ENCODE measurements at places on chromosomes 5 and 9. TPM values are rescaled to one million over a fixed set of nuclear protein-coding genes. Genes with fewer than 3 reads are reported as not detected.
A peak's percentile ranks its signal among the peaks of the same experiment; 100 is the strongest.

DNA sequence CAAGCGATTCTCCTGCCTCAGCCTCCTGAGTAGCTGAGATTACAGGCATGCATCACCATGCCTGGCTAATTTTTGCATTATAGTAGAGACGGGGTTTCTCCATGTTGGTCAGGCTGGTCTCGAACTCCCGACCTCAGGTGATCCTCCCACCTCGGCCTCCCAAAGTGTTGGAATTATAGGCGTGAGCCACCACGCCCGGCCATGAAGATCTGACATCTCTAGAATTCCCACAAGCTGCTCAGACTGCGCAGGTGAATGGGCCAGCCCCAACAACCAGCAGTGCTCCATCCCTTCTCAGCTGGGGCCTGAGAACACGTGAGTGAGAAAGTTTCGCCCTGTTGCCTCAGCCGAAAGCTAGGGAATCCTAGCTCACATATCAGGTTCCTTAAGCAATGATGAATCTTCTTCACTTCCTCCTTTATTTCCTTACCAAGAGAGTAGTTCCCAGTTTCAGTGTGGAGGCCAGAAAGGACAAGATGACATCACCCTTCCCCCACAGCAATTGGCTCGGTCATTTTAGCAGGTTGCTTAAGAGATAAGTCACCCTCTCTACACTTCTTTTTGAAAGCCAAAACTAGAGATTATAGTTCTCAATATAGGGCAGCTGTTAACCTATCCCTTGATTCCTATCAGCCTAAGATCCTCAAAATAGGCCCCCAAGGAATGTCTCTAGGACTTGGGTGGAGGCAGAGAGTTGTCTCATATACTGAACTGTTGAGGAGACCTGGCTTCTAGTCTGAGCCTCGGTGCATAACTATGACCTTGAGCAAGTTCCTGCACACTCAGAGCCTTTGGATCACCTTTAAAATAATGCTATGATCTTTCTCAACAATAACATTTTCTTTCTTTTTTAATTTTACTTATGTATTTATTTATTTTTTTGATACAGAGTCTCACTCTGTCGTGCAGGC lies 23.9 kb upstream of the PPP2CA start:
- DNase-seq, result no peak

DNA sequence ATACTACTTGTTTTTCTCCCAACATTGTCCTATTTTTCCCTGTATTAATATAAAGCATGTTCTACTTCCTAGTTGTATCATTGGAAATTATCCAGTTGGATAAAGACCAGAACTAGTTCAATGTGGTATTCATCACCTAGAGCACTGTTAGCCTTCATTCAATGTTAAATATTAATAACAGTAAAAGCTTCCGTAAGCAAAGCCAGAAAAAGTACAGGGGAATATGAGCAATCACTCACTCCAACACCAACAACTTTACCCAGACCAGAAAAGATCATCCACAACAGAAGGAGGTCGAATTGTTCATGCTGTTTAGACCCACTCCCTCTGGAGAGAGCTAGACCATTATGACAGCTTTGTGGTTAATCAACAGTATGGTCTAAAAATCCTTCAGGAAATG lies 728.4 kb downstream of the MAT2B start:
- DNase-seq, result no peak

- DNase-seq, result no peak
Observed at GRCh38 chr9:34049630-34050384, 1.1 kb upstream of the UBAP2 start.

DNA sequence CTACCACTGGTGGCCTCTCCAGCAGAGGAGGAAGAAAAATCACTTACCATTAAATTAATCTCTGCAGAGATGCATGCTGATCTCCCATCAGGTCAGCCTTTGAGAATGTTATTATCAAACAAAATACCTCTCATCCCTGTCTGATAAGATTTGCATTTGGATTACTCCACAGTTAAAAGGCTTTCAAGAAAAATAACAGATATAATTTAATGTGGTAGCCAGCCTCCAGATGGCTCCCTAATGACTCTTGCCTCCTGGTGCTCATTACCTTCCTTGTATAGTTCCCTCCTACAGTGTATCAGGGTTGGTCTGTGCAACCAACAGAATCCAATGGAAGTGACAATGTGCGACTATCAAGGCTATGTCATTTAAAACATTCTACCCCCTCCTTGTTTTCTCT lies 63.6 kb upstream of the TNPO1 start:
- no peak for DNase-seq

GRCh38 chr5:96690861-96691260 lies 28.7 kb downstream of the CAST start:
- DNase-seq, result no peak

DNA sequence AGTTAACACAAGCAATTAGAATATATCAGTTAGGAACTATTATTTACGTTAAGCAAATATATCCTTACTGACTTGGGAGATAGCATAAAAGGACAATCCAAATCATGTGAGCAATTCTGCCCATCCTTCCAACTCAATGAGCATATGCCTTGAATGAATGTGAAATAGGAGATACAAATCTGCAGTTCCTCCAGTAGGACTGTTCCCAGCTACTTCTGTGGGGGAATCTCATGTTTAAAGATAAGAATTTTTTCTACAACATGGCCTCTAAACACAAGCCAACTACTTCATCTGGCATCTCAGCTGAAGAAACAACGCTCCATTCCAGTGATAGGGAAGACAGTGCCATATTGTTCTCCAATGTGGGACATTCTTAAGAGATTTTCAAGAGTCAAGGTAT lies 110.7 kb upstream of the NIPBL start:
- no peak for DNase-seq

DNA sequence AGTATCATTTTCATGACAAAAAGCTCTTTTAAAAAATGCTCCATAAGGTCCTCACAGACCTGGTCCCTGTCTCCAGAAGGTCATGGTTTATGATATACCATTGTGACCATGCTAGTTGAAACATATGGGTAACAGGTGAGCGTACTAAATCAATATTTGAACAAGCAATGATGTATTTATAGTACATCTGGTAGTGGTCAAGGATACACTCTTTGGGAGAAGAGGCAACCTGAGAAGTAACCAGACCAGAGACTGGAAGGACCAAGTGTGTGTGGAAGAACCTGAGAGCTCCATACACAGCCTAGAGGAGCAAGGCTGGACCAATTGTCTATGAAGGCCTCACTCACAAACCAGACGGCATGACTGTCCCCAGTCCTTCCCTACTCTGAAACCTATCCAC lies 55.1 kb downstream of the LHFPL2 start:
- no peak for DNase-seq

- no peak for DNase-seq
Observed at GRCh38 chr9:82302968-82303655, 314.5 kb downstream of the SPATA31D1 start.

DNA sequence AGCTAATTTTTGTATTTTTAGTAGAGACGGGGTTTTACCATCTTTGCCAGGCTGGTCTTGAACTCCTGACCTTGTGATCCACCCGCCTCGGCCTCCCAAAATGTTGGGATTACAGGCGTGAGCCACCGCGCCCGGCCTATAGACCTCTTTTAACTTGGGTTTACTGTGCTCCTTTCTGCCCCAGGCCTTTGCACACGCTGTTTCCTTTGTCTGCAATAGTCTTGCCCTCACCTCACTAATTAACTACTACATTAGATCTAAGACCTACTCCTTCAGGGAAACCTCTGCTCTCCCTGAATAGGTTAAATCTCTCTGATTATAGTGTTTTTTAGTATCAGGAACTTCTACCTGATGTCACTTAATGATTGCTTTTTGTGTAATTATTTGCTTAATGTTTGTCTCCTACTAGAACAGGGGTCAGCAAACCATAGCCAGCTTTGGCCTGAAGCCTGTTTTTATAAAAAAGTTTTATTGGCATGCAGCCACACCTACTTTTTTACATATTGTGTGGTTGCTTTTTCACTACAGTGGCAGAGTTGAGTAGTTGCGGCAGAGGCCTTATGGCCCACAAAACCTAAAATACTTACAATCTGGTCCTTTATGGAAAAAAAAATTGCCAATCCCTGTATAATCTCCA lies 31.2 kb upstream of the TLE1 start:
- DNase-seq, result no peak

DNA sequence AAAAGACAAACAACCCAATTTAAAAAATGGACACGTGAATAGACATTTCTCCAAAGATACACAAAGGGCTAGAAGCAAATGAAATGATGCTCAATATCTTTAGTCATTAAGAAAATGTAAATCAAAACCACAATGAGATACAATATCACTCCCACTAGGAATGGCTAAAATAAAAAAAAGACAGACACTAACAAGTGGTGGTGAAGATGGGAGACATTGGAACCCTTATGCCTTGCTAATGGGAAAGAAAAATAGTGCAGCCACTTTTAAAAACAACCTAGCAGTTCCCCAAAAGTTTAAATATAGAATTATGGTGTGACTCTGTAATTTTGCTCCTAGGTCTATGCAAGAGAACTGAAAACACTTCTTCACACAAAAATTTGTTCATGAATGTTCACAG lies 40.7 kb downstream of the SH3TC2 start:
- DNase-seq, result no peak

DNA sequence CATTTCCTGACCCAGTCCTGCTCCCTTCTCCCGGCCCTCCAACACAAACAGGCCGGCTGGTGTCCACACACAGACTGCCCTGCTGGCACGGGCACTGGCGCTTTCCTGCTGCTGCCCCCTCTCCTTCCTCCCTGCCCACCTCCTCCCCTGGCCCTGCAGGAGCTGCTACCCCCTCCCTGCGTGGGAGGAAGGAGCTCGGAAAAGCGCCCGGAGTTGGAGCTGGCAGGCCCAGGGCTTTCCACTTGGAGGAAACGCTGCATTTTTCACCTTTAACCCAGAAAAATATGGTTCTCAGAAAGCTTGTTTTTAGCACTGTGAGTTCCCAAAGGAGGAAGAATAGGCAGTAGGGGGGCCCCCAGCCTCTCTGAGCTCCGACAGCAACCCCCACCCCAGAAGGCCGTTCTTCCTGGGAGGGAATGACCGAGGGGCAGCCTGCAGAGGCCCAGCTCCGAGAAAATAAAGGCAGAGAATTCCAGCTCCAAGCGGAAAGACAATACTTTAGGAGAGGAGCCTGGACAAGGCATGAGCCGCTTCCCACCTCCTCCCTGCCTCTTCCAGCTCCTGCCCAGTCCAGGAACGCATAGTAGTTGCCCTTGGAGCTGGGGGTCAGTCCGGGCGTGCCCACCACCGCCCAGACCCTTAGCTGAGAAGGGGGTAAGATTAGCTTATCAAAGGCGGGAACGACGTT lies 88.9 kb downstream of the LIFR start:
- DNase-seq, result peak; percentile 66

DNA sequence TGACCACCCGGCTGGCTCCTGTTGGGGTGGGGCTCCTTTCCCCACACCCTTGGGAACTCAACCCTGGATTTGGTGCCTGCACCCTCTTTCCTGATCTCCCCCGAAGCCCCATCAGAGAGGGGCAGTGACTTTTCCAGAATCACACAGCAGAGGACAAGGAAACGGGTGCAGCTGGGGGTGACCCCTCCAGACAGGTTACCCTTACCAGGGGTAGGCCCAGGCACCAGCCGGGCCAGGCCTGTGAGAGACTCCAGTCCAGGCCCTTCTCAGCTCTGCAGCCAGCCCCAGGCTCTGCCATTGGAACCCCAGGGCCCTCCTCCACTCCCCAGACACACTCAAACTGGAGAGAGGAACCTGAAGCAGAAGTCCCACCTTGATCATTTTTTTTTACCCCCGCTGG lies 19.0 kb upstream of the PHYHD1 start:
- DNase-seq, result no peak

GRCh38 chr9:2448193-2448738 lies 173.3 kb upstream of the VLDLR start:
- DNase-seq, result no peak

GRCh38 chr9:133372144-133372543 lies 3.7 kb downstream of the SURF4 start:
- no peak for DNase-seq

Gene UGT3A1
- polyA plus RNA-seq, result 138 TPM

Gene SCGB3A1
- 1.2 TPM for polyA plus RNA-seq

Gene IL7R
- polyA plus RNA-seq, result 0.72 TPM

Gene ERCC8
- polyA plus RNA-seq, result 24.6 TPM

Gene FOXD4L4
- not detected for polyA plus RNA-seq

Gene AOPEP
- polyA plus RNA-seq, result 50.1 TPM

Gene PCDHB8
- polyA plus RNA-seq, result 4.5 TPM

All from left renal cortex interstitium (tissue), 4 donors.